ENCODE measurements at places on chromosomes 13 and 19. TPM values are rescaled to one million over a fixed set of nuclear protein-coding genes. Genes with fewer than 3 reads are reported as not detected.

The PSG11 gene
- not detected for polyA plus RNA-seq

The C13orf42 gene
- polyA plus RNA-seq = 0.47 TPM

DNA sequence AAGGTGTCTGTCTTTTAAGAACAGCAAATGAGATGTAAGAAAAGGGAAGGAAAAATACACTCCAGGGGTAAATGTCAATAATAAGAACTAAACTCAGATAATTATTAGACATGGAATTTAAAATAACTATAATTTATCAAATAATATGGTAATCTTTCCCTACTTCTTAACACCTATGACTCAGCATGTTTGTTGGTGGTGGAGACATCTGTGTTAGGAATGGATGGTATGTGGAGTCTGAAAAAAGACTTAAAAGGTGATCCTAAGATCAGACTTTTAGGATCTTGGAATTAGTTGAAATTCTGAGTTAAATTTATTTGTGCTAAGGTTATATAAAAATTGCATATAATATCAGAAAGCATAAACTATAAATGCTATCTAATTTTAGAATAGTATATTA lies 915.1 kb downstream of the SLITRK5 start:
- no peak for DNase-seq

DNA sequence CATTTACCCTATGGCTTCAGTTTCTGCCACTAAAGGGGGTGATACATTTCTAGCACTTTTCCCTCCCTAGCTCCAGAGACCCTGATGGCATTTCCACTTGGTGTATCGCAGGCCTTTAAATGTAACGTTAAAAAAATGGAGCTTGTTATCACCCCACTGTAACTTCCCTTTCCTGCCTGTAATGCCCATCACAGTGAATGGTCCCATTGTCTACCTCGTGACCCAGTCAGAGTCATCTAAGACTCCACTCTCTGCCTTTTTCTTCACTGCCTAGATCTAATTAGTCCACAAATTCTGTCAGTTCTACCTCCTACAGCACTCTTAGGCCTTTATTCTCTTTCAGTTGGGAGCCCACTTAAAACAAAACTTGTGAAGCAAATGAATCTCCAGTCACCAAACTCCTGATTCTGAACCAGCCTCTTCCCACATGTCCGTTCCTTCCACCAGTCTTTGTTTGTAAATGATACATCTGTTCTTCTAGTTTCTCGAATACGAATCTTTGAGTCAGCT lies 64.8 kb downstream of the NHLRC3 start:
- DNase-seq = no peak

DNA sequence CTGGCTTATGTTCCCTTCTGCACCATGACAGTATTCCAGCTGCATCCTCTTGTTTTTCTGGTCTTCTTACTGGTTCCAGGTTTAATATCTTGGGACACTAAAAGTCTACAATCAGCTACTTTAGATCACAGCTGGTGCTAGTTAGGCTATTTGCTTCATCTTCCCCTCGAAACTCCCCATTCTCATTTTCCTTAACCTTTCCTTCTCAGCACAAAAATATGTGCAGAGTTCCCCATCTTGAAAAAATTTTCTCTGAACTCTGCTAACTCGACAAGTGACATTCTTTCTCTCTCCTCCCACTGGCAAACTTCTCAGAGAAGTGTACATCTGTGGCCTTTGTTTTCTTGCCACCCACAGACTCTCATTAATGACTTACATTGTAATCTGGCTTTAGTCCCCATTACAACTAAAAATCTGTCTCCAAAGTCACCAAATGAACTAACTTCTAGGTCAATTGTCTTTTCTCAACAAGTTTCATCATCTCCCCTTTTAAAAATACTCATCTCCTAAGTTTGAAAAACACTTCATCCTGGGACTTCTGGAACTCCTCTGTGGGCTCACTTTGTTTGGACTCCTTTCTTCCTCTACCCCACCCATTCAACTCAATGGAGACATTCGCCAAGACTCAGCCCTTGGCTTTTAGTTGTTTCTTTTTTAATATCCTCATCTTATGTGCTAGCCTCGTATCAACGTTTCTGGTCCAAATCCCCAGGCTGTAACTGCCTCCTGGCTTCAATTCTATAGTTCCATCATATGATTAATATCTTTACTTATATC lies 7.1 kb upstream of the KL start:
- DNase-seq = no peak

- peak; percentile 77 for DNase-seq
Observed at GRCh38 chr19:46697204-46697960, 19.5 kb downstream of the PRKD2 start.
